ENCODE measurements at places on chromosomes 3 and 15.

- DNase-seq = no peak
Observed at GRCh38 chr15:62866366-62866765, 176.2 kb upstream of the TPM1 start.

DNA sequence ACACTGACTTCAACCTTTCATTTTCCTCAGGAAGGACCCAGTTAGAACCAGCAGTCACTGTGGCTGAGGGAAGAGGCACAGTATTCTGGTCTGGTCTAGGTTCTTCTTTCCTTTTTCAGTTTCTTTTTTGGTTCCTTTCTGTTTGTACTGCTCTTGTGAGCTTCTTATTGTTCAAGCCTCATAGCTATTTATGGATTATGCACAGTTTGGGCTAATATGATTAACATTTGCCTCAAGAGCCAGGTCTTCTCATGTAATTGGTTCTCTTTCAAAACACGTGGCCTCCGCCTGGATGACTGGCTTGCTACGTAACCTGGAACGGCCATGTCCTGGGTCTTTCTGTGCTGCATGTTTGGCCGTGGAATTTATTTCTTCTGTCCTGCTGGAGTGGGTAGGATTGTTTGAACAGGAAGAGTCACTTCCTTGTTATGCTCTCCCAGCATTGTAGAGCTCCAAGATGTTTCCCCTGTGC, 43.3 kb downstream of the RBMS3 start:
- DNase-seq = peak; percentile 36

- DNase-seq = peak; percentile 85
Observed at GRCh38 chr15:98873441-98874218, 134.0 kb downstream of the PGPEP1L start.

DNA sequence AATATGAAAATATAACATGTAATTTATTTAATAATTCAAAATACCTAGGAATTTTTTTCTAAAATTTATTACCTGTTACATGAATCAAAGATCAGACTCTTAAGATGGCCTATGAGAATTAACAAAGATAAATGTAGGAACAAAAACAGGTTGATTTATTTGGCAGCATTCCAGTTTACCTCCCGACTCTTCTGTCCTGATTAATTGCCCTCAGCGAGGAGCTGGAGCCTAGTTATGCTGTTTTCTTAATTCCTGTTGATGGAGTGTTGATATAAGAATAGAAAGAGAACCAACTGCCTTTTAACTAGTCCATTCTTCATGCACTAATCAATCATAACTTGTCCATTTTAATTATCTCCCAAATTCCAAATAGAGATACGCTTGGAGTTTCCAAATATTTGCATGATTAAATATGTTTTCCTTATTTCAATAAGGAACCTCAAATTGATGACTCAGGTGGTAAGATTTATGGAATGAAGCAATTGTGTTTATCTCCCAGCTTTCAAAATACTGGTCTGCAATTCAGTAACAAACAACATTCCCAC, 10.6 kb upstream of the CPB1 start:
- DNase-seq = no peak

DNA sequence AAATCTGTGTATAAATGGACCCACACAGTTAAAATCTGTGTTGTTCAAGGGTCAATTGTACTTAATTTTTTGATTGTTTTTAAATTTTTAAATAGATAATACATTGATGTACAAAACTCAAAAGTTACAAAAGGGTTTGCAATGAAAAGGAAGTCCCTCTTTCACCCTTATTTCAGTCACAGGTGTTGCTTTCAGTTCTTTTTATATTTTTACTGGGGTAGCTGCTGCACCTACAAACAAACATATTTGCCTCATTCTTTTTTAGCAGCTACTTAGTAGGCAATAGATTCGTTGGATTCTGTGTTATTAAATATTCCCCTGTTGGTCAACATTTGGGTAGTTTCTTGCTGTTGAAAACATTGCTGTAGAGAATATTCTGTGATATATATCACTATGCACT, 44.4 kb downstream of the PIAS1 start:
- no peak for DNase-seq

DNA sequence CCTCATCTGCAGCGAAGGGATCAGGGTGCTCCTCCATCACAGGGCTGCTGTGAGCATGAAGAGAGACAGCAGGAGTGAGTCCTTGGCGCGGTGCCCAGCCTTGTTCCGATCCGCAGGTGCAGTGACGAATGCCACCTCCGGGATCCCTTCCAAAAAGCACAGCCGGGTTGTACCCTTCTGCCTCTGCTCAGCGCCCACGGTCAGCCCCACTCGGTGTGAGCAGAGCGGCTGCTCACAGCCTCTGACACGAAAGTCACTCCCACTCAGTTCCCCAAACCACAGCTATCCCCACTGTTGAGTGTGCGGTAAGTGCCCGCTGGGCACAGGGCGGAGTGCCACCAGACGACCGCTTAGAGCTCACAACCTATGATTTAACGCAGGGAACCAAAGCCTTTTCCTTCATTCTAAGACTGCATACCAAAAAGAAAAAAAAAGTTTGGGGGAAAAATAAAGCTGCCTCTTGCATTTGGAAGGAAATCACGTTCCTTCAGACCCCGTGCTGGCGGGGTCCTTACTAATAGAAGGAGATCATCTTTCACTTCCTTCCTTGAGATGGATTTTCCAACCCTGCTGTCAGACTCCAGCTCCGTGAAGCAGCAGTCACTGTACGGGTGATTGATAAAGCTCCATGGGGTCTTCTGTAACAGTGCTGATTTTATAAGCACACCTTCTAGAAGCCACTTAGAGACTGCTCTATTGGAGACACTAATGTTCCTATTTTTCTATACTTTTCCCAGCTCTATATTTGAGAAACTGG, 34.7 kb upstream of the TUBGCP5 start:
- no peak for DNase-seq

- DNase-seq = no peak
Observed at GRCh38 chr15:96106181-96106580, 224.3 kb upstream of the NR2F2 start.

DNA sequence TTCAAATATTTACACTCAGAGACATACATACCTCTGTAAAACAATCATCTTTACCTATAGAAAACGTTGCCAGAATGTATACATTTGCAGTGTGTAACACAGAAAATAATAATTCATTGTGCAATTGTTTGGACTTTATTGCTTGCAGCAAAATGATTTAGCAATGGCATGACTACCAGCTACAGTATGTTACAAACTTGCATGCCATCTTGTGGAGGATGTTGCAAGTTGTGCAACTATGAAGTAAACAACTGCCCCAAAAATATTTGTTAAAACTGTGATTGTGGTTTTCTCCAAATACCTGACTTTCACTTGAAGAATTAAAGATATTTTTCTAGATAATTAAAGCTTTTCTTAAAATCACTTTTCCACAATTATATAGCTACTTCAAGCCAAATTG, 27.1 kb upstream of the C3orf49 start:
- DNase-seq = peak; percentile 24
